ENCODE measurements at places on chromosomes 5 and 9. TPM values are rescaled to one million over a fixed set of nuclear protein-coding genes. Genes with fewer than 3 reads are reported as not detected.

IFNE gene
- 0.44 TPM for total RNA-seq

TRIP13 gene
- total RNA-seq = 45.9 TPM

IL4 gene
- total RNA-seq = not detected

CNTFR gene
- total RNA-seq = 2.7 TPM

PSMB7 gene
- total RNA-seq = 167 TPM

PRDM9 gene
- not detected for total RNA-seq

IL11RA gene
- total RNA-seq = 21.6 TPM

FAM151B gene
- 2.8 TPM for total RNA-seq

GOLPH3 gene
- 89.7 TPM for total RNA-seq

GLIPR2 gene
- 4.9 TPM for total RNA-seq

ARRDC3 gene
- 33.0 TPM for total RNA-seq

SCAI gene
- 4.7 TPM for total RNA-seq

RASGRF2 gene
- total RNA-seq = 4.7 TPM

ECSCR gene
- total RNA-seq = not detected

NPDC1 gene
- total RNA-seq = 43.5 TPM

F2RL2 gene
- 0.13 TPM for total RNA-seq

SLC9A3 gene
- 2.0 TPM for total RNA-seq

CSF2 gene
- not detected for total RNA-seq

MATR3 gene
- total RNA-seq = 194 TPM

PIP5KL1 gene
- 7.8 TPM for total RNA-seq

PPP3R2 gene
- not detected for total RNA-seq

LRRC19 gene
- not detected for total RNA-seq

SIT1 gene
- total RNA-seq = not detected

Measured in Panc1 (cell line).